DND-41 (cell line): ENCODE measurements at places on chromosomes 3 and 15.

GRCh38 chr3:45486136-45486535 is 97.8 kb downstream of the LARS2 start:
- no peak for DNase-seq

DNA sequence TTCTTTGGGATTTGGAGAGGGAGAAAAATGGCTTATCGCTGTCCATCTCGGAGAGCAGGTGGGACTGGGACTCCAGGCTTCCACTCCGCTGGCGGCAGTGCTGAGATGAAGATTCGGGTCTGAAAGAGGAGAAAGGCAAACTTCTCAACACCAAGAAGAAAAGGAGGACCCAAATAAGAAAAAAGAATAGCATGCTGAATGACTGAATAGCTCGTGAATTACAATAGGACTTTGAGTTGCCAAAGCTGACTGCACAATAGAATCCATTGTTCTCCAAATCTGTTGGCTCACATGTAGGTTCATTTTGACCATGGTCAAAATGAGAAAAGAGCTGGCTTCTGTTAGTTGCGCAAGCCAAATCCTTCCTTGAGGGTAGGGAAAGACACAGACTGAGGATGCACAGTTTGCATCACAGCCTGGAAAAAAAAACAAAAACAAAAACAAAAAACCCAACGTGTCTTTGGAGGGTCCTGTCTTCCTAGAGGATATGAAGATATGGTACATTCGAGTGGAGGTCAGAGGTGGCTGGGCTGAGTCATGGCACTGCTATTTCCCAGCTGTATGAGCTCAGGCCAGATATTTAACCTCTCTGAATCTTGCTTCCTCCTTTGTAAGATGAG is 59.3 kb upstream of the LMOD3 start:
- DNase-seq = no peak

DNA sequence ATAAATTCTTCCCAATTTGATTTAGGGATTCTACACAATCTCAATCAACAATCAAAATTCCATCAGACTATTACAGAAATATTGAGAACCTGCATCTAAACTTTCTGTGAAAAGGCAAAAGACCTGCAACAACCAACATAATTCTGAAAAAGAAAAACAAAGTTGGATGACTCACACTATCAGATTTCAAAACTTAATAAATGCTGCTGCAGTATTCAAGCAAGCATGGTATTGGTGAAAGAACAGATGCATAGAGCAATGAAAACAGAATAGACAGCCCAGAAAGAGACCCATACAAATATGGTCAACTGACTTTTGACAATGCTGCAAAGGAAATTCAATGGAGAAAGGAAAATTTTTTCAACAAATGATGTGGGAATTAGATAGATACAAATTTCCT is 477.1 kb upstream of the NR2F2 start:
- DNase-seq = no peak

DNA sequence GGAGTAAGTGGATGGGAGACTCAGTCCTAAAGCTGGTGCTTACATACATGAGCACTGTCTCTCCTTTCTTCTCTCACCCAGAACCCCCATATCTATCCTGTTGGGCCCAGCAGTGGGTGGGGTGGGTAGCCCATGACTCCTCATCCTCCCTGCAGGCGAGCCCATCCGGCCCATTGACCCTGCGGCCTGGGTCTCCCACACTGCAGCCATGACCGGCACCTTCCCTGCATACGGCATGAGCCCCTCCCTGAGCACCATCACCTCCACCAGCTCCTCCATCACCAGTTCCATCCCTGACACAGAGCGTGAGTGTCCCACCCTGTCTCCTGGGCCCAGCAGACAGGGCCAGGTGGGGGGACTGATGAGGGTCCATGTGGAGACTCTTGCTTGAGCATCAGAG is 8.0 kb upstream of the AP2M1 start:
- DNase-seq = no peak

GRCh38 chr3:1214933-1215332 is 122.1 kb downstream of the CNTN6 start:
- no peak for DNase-seq

- no peak for DNase-seq
Observed at GRCh38 chr3:116833202-116833601, 123.6 kb downstream of the TUSC7 start.

GRCh38 chr3:129624347-129625071 is 18.0 kb upstream of the PLXND1 start:
- DNase-seq = no peak

GRCh38 chr3:110956081-110956480 is 115.5 kb upstream of the NECTIN3 start:
- DNase-seq = no peak

DNA sequence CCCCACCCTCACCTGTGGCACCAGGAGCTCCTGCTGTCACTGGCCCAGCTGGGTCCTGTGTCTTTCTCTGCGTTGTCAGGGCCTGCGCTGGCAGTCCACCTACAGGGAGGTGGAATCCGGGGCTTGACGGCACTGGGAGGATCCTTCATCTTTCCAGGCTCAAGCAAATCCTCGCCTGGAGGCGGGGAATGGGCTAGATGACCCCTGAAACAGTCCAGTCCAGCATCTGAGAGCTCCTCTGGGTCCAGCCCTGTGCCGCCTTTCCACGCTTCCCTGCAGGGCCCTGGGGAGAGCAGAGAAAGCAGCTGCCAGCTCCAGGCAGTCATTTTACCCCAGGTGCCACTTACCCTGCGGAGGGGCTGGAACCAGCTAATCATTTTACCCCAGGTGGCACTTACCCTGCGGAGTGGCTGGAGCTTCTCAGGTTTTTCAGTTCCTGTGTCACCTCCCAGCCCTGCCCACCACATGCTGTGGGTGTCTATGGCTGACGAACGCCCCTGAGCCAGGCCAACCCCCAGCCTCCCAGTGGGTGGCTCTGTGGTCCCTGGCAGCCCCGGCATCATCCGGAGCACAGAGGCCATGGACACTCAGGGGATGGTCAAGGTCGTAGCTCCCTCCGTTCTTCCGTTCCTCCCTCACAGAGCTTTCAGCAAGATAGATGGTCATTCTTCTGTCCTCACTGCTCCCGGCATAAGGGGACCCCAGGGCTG is 17.9 kb upstream of the ADIPOQ start:
- no peak for DNase-seq

- peak; percentile 34 for DNase-seq
Observed at GRCh38 chr3:107953722-107954121, 137.1 kb downstream of the CD47 start.

- DNase-seq = no peak
Observed at GRCh38 chr3:43879166-43879565, 188.4 kb downstream of the ABHD5 start.

GRCh38 chr3:12884186-12884680 is 42.9 kb upstream of the RPL32 start:
- DNase-seq = no peak

GRCh38 chr15:57619746-57620145 is 28.0 kb downstream of the MYZAP start:
- DNase-seq = no peak

DNA sequence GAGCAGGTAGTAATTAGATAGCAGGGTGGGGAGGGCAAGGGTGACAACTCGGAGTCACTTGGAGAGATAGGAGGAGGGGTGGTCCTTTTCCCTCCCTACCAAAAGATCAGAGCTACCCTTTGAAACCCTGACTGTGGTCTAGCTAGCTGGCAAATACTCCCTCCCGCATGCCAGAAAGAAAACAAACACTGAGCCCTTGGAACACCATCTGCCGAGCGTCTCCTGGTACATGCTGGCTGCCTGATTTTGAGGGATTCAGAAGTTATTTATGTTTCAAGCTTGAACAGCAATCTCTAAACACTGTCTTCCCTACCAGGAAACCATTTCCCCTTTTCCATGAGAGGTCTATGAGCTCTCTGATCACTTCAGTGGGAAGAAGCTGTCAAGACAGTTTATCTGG is 291.6 kb upstream of the CFAP20DC start:
- no peak for DNase-seq

DNA sequence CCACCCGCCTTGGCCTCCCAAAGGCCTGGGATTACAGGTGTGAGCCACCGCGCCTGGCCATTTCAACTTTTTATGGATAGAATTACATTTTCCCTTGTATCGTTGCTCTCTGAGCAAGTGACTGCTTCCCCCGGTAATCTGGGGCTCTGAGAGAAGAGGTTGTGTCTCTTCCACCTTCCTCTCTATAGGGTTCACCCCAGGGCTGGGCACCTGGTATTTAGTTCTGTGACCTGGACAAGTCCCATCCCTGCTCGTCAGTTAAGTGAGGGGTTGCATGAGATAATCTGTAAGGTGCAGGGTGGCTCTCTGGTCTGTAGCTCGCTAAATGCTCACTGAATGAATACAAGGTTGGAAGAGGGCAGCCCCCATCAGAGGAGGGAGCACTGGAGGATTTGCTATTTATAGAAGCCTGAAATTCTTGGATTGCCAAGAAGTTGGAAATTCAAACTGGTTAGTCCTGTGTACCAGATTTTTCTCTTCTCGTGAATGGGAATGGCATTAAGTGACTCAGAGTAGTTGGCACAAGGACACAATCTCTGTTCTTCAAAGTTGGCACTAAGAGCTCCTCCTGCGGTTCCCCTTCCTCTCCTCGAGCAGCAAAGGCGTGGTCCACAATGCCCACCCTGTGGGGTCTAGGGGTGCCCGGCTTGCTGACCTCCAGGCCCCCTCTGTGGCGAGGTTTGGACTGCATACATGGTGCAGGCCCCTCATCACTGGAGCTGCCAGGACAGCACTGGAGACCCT is 68.1 kb upstream of the DLG1 start:
- DNase-seq = no peak

DNA sequence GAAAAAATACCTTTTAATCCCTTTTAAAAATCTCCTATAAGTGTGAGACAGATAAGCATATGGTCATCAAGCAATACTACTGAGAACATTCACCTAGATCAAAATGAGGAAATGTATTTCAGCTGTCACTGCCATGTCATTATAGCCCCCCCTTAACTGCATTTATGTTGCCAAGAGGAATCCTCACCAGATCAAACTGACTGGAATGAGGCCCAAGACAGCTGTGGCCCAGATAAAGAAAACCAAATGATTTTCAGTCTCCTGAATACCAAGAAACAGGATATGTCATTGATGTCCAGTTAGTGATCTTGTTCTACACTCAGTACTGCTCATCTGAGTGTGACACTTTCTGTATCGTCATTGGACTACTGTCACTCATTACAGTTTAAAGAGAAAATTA is 35.1 kb upstream of the CPB1 start:
- DNase-seq = no peak

GRCh38 chr3:24420224-24420623 is 74.4 kb downstream of the THRB start:
- no peak for DNase-seq

- DNase-seq = no peak
Observed at GRCh38 chr3:10764259-10765051, 51.6 kb upstream of the SLC6A11 start.

DNA sequence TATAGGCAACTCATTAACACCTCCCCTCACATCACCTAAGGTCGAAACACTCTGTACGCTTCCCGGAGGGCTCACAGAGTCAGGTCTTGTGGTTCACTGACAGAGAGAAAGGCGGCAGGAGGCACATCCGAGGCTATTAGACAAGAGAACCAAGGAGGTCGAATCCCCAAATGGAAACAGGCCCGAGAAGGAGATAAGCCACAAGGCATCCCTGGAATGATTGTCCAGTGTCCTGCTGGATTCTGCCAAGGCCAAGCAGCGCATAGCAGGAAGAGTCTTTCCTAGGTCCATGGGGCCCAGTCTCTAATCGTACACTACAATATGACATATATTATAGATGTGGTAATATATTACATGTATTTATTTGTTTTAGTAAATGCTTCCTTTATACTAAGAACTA is 58.5 kb downstream of the ANXA2 start:
- no peak for DNase-seq

DNA sequence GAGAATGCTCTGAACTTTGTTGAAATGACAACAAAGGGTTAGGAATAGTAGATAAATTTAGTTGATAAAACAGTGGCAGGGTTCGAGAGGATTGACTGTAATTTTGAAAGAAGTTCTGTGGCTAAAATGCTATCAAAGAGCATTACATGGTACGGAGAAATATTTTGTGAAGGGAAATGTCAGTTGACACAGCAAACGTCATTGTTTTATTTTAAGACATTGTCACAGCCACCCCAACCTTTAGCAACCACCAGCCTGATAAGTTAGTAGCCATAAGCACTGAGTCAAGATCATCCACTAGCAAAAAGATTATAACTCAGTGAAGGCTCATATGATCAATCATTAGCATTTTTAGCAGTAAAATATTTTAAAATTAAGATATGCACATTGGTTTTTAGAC is 8.7 kb upstream of the ST3GAL6 start:
- DNase-seq = no peak

DNA sequence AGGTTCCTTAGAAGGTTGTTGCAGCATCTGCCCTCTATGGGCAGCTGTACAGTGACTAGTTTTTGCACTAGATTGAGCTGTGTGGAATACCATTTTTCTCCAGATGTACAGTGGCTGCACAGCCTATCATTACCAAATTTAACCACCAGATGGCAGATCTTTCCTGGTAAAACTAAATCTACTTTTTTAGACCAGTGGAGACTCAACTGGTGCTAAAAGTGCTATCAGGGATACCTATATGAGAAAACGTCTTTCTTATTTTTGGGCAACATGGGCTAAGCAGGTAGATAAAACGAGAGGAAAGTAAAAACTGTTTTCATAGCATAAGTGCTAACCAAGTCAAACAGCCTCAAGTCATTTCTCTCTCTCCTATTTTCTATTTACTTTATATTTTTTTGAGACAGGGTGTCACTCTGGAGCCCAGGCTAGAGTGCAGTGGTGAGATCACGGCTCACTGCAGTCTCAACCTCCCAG is 21.2 kb downstream of the IGSF10 start:
- DNase-seq = peak; percentile 20

- peak; percentile 83 for DNase-seq
Observed at GRCh38 chr15:75202251-75203016, 752 bp downstream of the C15orf39 start.

GRCh38 chr3:42148982-42149432 is 57.9 kb downstream of the TRAK1 start:
- no peak for DNase-seq

DNA sequence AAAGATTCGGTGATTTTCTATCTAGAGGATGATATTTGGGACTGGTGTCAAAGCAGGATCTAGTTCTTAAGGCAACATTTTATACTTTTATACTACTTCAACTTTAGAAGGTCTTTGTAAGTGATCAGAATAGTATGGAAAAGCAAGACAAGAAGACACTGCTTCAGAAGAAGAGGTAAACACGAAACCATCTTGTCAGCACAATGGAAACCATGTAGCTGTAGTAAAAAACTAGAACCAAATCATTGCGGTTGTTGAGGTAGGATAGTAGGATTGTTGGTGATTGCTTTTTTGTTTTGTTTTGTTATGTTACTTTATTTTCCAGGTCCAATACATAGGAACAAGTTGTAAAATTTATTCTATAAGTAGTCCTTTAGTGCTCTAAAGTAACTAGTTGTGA is 40.0 kb downstream of the SEMA6D start:
- DNase-seq = no peak

- DNase-seq = peak; percentile 9
Observed at GRCh38 chr15:73560501-73561117, 72.6 kb downstream of the NPTN start.

GRCh38 chr3:146732325-146732724 is 127.2 kb upstream of the PLSCR5 start:
- DNase-seq = no peak

- DNase-seq = peak; percentile 54
Observed at GRCh38 chr15:35751413-35752133, 205.6 kb upstream of the DPH6 start.

- no peak for DNase-seq
Observed at GRCh38 chr3:154970797-154971196, 109.3 kb upstream of the MME start.
